Tibial artery (tissue), 4 donors: ENCODE measurements at places on chromosomes 6 and 20.

- DNase-seq, result no peak
These were observed 19.9 kb downstream of the SLC13A3 start for GRCh38 chr20:46631212-46631869.

GRCh38 chr6:109298605-109299264, 83.5 kb downstream of the CD164 start:
- DNase-seq, result no peak

DNA sequence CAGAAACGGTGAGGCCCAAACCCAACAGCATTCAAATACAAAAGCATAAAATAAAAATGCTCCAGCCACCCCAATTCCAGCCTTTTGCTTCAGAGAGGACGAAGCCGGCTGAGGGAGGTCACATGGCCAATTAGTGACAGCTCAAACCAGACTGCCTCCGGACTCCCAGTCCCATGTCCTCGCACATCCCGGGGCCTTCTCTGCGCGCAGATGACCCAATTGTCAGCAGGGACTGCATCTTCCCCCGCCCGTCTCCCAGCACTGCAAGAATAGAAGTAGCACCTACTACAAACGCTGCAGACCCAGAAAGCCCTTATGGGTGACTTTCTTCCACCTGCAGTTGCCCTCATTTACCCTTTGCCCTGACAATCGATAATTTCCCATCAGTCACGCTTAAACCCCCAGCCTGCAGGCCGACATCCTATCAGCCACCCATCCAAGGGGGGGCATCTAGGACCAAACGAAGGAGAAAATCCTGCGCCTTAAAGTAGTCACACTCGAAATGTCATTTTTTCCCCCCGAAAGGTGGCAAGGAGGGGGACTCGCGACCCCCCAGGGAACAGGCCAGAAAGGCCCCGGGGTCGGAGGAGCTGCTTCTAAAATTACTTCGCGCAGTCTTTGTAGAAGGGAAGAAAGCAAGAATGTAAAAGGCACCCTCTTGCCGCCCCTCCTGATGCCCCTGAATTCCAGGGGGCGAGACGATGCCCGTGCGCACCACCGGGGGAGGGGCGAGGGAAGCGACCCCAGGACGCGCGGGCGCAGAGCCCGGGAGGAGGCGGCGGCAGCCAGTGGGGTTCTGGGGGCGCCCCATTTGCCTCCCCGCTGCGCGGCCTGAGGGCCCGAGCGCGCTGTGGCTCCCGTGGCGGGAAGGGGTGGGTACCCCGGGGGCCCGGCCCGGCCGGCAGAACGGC, 792 bp downstream of the SLC23A2 start:
- peak; percentile 68 for DNase-seq

- DNase-seq, result no peak
These were observed 77.5 kb upstream of the AKIRIN2 start for GRCh38 chr6:87779542-87779941.

DNA sequence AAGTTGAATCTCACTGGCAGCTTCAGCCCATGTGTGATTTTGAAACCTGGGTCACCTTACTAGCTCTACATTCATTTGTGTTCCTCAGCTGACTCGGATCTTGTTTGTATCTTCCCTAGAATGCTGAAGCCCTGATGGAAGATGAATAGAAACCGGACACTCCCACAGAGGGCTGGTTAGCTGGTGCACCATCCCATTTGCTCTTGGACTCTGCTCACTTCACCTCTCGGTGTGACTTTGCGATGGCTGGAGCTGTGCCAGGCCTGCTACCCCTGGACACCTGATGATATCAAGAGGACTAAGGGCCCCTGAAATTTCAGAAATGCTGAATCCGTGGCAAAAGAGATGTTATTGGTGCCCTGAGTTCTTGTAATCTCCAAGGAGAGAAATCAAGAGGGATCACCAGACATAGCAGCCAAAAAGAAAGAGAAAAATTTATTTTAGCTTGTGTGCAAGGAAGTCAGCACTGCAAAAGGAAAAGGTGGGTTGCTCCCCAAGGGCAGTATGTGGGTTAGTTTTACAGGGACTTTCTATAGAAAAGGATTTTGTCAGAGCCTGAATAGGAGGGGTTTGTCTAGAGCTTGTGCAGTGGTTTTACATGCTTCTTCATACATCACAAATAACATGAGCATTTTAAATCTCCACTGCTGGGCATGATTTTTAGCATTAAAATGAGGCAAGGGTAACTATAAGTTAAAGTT, 426.3 kb upstream of the NOX3 start:
- DNase-seq, result no peak

- no peak for DNase-seq
These were observed 443.8 kb upstream of the MANEA start for GRCh38 chr6:95133578-95133977.

GRCh38 chr6:95687839-95688238, 110.5 kb downstream of the MANEA start:
- DNase-seq, result no peak

- DNase-seq, result no peak
These were observed 56.8 kb downstream of the CCDC170 start for GRCh38 chr6:151550618-151551017.

DNA sequence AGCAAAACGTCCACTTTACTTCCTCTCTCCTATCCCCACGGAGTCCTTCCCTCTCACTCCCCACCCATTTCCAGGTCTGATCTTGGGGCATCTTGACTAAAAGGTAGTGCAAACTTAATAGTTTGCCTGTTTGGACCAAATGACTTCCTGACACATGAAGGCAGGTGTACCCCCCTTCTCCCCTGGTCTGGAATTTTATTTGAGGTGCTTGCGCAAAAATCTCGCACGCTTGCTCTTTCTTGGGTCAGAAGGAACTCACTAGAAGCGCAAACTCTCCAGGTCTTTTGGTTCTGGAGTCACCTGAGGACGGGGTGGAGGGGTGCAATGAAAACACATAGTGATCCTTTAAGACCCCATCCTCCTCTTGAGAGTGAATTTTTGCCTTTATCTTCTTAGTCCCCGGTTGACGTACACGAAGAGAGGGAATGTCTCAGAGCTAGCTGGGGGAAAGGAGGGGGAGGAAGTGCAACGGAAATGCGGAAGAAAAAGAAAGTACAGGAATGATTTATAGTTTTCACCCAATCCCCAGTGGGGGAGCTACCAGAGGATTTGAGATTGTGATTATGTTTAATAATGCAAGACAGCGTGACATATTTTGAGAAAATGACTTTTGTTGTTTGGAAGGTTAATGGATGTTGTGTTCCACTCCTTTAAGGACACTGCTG, 4.9 kb downstream of the ADGRB3 start:
- DNase-seq, result no peak

GRCh38 chr20:24994470-24995368, 2.2 kb upstream of the APMAP start:
- peak; percentile 80 for DNase-seq

- no peak for DNase-seq
These were observed 60.2 kb upstream of the KCNQ5 start for GRCh38 chr6:72561629-72562028.

DNA sequence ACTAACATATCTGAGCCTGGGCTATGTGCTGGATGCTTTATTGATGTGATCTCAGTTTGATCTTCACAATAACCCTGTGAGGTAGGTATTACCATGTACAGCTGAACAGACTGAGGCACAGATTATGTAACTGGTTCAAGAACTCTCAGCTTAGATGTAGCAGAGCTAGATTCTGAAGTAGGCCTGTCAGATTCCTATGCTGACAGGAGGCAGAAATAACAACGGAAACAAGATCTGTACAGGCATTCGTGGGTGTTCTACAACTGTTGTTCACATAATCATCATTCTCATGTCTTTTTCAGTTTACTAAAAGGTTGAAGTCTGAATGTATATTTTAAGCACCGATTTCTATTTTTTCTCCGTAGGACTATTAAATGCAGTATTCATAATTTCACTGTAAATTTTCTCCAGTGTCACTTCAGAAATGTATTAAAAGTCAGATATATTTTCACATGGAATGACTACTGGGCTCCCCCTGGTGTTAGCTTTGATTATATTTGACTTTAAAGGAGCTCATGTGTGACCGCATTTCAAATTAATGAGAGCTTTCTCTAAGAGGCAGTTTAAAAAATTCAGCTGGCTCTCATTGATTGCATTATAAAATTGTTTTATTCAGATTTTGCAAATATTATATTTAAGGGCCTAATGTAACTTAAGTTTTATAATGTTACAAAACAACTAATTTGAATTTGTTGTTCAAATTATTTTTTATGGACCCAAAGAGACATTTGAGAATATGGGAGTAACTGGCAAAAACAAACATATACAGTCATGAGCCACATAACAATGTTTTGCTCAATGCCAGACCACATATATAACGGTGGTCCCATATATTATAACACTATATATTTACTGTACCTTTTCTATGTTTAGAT, 36.4 kb upstream of the SLC17A4 start:
- DNase-seq, result no peak

- DNase-seq, result no peak
These were observed 421.1 kb upstream of the AGPAT4 start for GRCh38 chr6:161694995-161695394.

- DNase-seq, result no peak
These were observed 9.1 kb downstream of the FAM83D start for GRCh38 chr20:38935285-38935684.

DNA sequence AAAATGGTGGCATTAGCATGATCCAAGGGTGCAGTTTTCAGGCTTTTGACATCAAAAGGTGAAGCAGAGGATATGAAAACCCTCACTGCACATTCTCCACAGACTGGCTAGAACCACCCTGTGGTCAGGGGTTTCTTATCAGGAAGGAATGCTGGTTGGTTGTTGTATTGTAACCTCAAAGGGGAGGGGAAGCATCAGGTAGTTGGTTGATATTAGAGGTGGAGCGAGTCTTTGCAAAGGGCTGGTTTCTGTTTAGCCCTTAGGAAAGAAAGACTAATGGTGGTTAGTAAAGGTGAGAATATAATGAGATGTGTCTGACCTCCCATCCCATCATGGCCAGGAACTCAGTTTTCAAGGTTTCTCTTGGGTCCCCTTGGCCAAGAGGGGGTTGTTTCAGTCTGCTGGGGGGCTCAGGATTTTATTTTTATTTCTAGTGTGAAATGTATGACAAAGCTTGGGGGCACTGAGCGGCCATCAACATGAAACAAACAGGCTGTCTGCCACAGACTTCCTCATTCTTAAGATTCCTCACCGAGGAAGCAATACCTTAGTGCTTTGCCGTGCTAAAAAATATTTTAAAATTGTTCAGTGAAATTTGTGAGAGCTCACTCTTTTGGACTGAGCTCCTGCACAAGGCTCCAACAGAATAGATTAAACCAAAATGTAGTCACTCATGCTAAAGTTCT, 47.5 kb upstream of the PROKR2 start:
- no peak for DNase-seq

- DNase-seq, result no peak
These were observed 124.9 kb upstream of the MAFB start for GRCh38 chr20:40813708-40814630.

DNA sequence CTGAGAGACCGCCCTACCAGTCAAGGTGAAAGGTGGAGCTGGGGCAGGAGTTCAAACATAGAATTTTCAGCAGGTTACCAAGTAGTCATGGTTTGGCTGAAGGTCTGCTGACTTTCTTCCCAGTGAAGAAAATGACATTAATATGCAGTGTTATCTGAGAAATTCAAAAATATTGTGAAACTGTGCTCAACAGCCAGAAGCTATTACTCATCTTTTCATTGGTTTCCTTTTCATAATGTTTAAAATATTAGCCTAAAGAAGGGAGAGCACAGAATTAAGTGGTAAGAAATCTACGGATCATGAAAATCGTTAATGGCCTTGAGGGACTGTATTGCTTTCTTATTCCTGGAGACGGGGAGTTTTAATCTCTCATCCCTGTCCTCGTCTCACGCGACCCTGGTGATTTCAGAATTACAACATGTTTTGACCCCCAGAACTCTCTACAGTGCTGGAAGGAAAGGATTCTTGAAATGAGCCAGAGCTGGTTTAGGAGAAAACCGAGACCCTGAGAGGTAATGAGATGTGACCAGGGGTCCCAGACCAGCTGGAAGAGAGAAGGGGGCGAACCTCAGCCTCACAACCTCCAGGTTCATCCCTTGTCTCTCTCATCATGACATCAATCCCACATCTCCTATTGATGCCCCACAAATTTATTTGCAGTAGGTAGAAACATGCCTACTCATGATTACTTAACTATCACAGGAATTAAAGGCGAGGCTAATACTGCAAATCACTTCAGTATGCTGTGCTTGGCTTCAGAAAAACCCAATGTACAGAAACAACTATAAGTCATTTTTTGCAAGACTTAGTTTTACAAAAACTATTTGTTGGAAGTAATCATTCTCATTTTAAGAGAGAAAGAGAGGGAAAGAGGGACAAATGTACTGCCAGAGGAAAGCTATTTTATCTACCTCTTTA, 209.5 kb downstream of the FNDC1 start:
- no peak for DNase-seq
